Esophagus squamous epithelium (tissue), 5 donors: ENCODE measurements at places on chromosomes 7 and 10.

GRCh38 chr10:91412354-91413087 is 2.4 kb downstream of the HECTD2 start:
- no peak for DNase-seq

DNA sequence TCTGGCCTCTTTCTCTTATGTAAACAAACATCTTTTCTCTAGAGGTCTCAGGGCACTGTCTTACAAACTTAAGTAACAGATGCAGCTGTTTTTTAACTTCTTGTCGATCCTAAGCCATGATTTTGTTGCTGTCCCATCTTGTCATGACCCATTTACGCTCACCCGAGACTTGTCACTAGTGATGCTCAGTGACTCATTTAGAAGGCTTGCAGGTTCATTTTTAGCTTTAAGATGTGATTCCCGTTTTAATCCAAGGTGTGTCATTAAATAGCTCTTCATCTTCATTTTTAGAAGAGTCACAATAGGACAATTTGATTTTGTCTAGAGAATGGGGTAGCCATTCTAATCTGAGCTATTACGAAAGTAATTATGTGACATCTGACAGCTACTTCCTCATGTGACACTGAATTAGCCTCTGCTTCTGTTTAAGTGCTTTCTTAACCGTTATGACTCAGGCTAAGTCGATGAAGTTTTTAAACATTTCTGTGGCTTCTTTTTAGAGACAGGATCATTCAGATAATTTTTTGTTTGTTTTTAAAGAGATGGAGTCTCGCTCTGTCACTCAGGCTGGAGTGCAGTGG is 42.7 kb downstream of the SPDYE5 start:
- DNase-seq = no peak

- no peak for DNase-seq
These were observed 178.6 kb upstream of the BET1 start for GRCh38 chr7:94182721-94183120.

DNA sequence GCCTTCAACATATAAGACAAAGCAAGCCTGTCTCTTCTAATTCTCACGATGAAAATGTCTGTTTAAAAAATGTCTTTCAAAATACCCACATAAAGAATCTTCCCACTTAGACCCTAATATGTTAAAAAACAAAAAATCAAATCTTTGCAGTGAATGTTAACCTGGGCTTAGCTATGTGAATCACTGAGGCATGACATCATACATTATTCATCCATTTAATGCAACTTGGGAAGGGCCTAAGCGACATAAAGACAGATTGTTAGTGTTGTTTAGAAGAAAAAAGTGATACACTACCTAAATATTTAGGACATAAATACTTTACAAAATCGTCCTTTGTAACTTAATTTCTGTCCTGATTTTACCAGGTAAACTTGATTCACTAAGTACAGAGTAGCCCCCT is 648.5 kb upstream of the NRP1 start:
- no peak for DNase-seq

DNA sequence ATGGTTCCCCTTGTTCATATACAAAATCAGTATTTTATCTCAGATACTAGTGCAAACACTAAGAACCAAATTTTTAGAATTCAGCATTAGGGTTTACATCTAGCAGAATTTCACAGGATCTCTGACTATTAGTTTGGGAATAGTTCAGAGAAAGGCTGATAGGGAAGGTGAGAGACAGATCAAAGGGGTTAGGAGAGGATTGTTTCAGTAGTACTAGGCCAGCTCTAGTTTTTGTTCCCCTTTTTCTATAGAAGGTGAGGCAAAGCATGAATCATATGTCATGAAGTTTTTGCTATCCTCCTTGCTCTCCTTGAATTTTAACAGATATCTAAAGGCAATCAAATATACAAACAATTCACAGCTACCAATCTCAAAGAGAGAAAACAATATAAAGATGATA is 26.1 kb upstream of the CTNNA3 start:
- no peak for DNase-seq
